Activated T-helper 17 cell treated with anti-CD3 and anti-CD28 coated beads, Interleukin-2, amount 50 U/mL, for 72 hours (primary cell): ENCODE measurements at places on chromosomes 12 and 14.

DNA sequence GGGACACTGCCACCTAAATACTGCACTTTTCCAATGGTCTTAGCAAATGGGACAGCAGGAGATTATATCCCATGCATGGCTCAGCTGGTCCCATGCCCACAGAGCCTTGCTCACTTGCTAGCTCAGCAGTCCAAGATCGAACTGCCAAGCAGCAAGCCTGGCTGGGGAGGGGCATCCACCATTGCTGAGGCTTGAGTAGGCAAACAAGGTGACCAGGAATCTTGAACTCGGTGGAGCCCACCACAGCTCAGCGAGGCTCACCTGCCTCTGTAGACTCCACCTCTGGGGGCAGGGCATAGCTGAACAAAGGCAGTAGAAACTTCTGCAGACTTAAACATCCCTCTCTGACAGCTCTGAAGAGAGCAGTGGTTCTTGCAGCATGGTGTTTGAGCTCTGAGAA, 370.8 kb upstream of the MGAT4C start:
- ATAC-seq = no peak

GRCh38 chr12:685388-685787, 22.1 kb upstream of the NINJ2 start:
- peak; percentile 96 for ATAC-seq

- ATAC-seq = no peak
These were observed 4.9 kb downstream of the WSB2 start for GRCh38 chr12:118055865-118056773.

- no peak for ATAC-seq
These were observed 22.9 kb downstream of the CPSF2 start for GRCh38 chr14:92144708-92145107.

GRCh38 chr12:9750276-9751203, 10.2 kb downstream of the CD69 start:
- ATAC-seq = peak; percentile 68

DNA sequence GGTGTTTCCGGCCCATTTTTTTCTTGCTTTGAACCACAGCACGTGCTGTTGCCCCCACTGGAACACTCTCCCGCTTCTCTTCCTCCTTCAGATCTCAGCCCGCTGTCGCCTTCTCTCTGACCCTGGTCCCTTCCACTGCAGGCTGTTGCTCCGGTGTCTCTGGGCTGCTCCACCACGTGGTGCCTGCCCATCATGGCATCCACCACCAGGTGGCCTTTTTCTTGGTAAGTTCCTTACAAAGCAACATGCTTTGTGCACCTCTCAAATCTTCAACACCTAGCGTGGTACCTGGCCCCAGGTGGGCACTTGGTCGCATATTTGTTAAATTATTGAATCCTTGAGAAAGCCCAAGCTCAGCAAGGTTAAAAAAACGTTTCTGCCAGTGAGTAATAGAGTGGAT, 19.1 kb downstream of the TUNAR start:
- no peak for ATAC-seq

- peak; percentile 87 for ATAC-seq
These were observed 10.7 kb upstream of the FKBP4 start for GRCh38 chr12:2783936-2784600.

DNA sequence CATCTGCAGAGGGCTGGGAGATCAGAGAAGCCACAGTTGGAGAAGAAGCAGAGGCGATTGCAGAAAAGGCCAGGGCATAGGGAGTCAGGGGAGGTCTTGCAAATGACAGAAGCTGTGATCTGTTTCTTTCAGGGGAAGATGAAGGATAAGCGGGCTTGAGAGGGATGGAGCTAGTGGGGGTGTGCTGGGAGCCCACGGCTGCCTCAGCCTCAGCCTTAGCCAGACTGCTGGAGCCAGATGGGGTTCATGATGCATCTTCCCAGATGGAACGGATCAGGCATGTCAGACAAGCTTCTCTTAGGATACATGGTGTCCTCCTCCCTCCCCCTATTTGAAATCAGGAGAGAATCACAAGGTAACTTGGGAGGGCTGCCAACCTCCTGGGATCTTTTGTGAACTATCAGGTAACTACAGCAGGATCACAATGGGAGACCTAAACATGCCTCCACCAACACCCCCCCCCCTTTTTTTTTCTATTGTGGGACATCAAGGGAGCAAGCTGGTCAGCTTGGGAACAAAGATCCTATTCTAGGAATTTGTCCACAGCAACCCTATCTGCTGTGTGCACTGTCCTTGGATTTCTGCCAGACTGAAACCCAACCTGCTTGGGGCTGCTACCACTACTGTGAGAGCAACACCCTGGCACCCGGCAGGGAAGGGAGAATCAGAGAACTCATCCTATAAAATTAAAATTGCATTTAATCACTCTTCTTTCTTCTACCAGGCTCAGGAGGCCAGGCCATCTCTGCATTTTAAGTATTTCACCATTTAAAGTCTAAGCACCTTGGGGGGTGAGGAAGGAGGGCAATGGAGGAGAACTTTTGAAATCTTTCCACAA, 10.7 kb upstream of the ATP2A2 start:
- ATAC-seq = no peak

GRCh38 chr12:24496755-24497154, 452.1 kb downstream of the BCAT1 start:
- ATAC-seq = no peak

GRCh38 chr14:34335968-34336367, 126.1 kb downstream of the SPTSSA start:
- ATAC-seq = no peak

DNA sequence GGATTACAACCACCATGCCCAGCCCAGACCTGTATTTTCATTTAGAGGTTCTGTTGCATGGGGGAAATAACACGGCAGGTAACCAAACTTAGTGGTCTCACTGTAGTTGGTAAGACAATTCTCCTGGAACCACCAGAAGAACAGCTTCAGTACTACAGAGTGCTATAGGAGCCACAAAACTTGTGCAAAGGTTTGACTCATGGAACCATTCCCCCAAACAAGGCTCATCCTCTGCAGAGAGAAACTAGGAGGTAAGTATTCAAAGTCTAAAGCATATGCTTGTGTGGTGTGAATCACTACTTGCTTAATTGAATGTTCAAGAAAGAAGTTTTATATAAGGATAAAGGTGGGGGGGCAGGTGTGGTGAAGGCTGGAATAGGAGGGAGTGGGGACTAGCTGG, 58.7 kb downstream of the GNS start:
- ATAC-seq = peak; percentile 82

GRCh38 chr14:101591582-101591981, 30.3 kb downstream of the DIO3 start:
- no peak for ATAC-seq

GRCh38 chr12:127620735-127621355, 646.1 kb upstream of the TMEM132C start:
- no peak for ATAC-seq

GRCh38 chr14:67820428-67820971, 921 bp downstream of the RAD51B start:
- peak; percentile 23 for ATAC-seq

- ATAC-seq = no peak
These were observed 73.6 kb downstream of the RPS29 start for GRCh38 chr14:49512571-49512970.

- no peak for ATAC-seq
These were observed 373.7 kb upstream of the SYT1 start for GRCh38 chr12:78490861-78491260.

DNA sequence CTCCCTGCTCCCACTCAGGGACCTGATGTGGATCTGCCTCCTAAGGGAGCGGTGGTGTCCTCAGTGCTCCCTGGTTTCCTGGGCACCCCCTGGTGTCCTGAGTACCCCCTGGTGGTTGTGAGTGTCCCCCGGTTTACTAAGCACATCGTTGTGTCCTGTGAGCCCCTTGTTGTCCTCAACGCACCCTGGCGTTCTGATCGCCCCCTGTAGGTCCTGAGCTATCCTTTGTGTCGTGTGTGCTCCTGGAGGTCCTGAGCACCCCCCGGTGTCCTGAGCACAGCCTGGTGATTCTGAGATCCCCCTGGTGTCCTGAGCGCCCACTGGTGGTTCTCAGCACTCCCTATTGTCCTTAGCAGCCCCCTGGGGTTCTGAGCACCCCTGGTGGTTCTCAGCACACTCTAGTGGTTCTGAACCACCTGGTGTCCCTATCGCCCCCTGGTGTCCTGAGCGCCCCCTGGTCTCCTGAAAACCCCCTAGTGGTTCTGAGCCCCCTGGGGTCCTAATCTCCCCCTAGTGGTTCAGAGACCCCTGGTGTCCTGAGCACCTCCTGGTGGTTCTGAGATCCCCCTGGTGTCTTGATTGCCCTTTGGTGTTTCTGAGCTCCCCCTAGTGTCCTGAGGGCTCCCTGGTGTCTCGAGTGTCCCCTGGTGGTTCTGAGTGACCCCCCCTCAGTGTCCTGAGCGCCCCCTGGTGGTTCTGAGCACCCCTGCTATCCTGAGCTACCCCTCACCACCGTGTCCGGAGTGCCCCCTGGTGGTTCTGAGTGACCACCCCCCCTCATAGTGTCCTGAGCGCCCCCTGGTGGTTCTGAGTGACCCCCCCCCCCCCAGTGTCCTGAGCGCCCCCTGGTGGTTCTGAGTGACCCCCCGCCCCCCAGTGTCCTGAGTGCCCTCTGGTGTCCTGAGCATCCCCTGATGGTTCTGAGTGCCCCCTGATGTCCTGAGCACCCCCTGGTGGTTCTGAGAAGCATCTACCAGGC, 615.1 kb downstream of the TMEM121 start:
- ATAC-seq = no peak

- no peak for ATAC-seq
These were observed 173.6 kb downstream of the TTC8 start for GRCh38 chr14:88998027-88998426.

DNA sequence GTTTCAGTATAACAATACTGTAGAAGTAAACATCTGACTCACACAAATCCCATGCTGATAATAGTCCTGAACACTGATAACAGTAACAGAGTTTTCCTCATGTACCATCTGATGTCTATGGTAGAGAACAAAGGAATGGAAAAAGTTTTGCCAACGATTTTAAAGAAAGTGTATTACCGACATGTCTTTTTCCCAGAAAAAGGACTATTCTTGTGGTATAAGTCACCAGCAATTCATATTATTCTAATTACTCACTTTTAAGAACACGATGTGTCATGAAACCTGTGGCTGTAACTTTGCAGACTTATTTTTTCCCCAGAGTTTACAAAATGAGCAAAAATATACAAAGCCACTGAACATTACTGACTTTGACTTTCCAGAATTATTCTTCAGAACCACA, 40.1 kb upstream of the DCN start:
- ATAC-seq = no peak

- no peak for ATAC-seq
These were observed 269.5 kb downstream of the FBXL14 start for GRCh38 chr12:1324910-1325309.

GRCh38 chr12:100382338-100382737, 25.5 kb downstream of the SLC17A8 start:
- no peak for ATAC-seq

DNA sequence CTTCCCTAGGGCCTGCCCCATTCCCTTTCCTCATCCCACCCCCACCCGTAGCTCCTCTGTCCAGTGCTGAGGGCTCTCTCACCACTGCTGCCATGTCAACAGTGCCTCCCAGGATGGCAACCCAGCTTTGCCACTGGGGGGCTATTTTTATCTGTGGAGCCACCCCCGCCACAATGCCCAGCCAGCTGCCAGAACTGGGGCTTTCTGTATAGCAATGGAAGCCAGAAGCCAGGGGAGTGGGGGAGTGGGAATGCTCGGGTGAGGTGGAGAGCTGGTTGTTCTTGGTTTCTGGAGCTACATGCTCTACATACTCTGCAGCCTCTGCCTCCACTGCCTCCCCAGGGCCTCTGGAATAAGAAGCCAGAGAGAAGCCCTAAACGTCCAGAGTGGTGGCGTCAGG, 8.9 kb downstream of the PDE1B start:
- ATAC-seq = no peak

- no peak for ATAC-seq
These were observed 1.7 kb downstream of the RASSF8 start for GRCh38 chr12:25960143-25960542.

DNA sequence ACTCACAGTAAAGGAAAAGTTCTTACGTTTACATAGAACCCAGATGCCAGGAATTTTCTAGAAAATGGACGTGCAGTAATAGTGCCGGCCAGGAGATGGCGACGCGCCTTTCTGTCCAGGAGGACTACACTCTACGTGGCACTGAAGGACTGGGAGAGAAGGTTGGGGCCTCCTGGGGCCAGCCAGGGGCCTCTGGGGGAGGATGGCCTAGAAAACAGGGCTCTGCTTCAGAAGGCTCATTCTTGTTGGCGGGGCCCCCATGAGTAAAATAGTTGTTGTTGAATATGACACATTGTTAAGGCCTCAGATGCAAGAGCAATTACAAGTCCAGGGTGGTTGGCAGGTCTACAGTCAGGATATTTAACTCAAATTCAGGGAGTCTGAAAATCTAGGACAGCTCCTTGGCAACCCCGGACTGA, 120.1 kb upstream of the MAX start:
- ATAC-seq = peak; percentile 87

DNA sequence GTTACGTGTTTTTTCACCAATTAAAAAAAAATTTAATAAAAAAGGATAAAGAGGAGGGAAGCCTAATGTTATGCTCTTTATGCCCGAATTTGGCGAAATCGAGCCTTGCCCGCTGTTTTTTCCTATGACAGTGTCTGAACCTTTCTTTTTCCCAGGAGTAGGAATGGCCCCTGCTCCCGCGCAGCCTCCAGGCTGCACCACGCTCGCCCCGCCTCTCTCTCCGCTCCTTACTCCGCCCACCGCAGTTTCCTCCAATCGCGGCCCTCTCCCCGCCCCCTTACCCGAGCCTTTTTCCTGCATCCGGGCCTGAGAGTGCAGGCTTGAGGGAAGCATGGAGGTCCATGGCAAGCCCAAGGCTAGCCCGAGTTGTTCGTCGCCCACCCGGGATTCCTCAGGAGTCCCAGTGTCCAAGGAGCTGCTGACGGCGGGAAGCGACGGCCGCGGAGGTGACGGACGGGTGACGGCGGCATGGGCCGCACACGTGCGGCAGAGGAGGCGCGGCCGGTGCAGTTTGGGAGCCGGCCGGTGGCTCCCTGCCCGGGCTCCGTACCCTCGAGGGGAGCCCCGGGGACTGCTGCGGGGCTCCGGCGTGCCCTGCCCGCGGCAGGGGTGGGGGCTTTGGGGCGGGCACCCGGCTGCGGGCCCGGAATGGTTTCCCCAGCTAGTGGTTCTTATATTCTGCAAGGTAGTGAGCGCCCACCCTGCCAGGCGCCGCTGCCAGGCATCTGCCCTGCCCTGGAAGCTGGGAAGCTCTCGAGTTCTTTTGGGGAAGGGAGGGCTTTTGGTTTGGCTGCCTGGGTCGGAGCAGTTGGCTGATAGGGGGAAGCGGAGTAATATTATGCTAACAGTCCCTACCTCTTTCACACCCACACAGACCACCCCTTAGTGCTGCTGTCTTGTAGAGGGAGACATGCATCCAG, at the start of gene NOPCHAP1:
Gene NOPCHAP1, plus strand, starts transcription at position 295 of the 920 bp plus-strand sequence. Its CDS starts 37 bp downstream, at position 332.
- peak; percentile 99 for ATAC-seq

GRCh38 chr14:99475660-99476059, 5.0 kb downstream of the SETD3 start:
- ATAC-seq = no peak

DNA sequence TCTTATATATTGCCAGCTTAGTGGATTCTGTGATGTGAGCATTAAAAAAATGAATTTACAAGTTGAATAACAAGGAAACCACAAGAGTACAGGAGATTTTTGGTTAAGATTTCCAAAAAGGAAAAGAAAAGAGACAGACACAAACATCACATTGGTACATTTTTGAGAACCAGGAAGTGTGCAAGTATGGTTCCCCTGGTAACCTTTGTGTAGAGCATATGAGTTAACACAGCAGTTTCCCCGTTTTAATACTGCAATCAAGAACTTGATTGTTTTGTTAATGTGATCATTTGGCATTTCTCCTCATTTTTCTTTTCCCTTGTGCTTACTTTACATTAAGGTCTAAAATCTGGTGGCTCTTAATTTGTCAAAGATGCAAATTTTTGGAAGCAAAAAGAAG, 490.4 kb upstream of the ATP2B1 start:
- no peak for ATAC-seq

- no peak for ATAC-seq
These were observed 4.1 kb downstream of the TPH2 start for GRCh38 chr12:71942703-71943102.
